ENCODE measurements at places on chromosomes 5 and 9.

DNA sequence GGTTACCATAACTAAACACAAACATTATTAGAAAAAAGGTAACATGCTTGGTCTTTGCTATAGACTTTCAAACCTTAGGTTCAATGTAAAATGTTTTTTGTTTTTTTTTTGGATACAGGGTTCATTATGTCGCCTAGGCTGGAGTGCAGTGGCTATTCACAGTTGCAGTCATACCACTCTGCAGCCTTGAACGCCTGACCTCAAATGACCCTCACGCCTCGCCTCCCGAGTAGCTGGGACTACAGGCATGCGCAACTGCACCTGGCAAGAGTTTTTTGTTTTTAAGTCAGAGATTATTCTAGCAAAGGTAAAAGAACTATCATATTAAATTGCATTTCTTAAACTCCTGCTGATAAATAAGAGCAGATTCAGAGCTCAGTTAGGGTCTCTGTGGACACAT lies 55.1 kb upstream of the NR5A1 start:
- no peak for DNase-seq

DNA sequence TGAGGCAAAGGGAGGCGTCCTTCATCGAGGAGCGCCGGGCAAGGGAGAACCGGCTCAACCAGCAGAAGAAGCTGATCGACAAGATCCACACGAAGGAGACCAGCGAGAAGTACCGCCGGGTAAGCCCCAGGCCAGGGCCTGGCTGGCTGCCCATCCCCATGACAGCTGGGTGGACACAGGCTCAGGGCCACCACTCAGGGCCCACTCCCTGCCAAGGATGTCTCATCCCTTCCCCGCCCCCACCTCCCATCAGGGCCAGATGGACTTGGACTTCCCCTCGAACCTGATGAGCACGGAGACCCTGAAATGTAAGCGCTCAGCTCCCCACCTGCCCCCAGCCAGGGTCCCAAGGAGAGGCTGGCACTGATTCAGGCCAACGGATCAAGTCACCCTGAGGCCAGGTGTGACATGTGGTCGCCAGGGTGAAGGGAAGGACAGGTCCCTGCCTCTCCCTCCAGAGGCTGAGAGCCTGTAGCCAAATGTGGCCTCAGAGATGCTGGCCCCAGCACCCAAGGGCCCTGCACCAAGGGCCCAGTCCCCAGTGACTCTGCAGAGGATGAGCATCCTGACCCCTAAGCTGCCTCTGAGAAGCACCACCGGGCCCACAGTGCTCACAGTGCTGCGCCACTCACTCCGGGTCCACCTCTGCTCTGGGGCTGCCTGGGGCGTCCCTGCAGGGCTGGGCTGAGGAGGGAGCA lies 3.1 kb upstream of the RABL6 start:
- no peak for DNase-seq

- DNase-seq: no peak
Observed at GRCh38 chr5:39121315-39121714, 47.1 kb upstream of the RICTOR start.

DNA sequence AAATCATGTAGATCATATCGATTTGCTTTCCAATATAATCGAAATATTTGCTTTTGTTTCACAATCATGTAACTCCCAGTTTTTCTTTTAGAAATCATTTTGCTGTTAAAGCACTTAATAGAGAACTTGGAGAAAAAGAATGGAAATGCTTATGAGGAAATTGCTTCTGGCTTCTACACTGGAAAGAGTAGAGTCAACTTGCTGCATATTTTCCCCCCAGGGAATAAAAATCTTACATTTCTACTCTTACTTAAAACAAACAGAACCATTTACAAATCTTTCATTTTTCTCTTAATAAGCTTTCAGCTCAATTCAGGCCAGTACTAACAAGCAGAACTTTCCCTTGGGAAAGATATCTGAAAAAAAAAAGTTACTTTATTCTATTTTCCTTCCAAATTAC lies 312.0 kb downstream of the CHSY3 start:
- no peak for DNase-seq

DNA sequence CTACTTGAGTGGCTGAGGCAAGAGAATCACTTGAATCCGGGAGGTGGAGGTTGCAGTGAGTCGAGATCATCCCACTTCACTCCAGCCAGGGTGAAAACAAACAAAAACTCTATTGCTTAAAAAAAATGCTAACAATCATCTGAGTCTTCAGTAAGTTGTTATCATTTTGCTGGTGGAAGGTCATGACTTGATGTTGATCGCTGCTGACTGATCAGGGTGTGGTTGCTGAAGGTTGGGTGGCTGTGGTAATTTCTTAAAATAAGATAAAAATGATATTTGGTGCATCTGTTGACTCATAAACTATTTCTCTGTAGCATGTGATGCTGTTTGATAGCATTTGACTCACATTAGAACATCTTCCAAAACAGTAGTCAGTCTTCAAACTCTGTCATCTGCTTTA lies 349.4 kb upstream of the PAPPA start:
- DNase-seq: no peak

DNA sequence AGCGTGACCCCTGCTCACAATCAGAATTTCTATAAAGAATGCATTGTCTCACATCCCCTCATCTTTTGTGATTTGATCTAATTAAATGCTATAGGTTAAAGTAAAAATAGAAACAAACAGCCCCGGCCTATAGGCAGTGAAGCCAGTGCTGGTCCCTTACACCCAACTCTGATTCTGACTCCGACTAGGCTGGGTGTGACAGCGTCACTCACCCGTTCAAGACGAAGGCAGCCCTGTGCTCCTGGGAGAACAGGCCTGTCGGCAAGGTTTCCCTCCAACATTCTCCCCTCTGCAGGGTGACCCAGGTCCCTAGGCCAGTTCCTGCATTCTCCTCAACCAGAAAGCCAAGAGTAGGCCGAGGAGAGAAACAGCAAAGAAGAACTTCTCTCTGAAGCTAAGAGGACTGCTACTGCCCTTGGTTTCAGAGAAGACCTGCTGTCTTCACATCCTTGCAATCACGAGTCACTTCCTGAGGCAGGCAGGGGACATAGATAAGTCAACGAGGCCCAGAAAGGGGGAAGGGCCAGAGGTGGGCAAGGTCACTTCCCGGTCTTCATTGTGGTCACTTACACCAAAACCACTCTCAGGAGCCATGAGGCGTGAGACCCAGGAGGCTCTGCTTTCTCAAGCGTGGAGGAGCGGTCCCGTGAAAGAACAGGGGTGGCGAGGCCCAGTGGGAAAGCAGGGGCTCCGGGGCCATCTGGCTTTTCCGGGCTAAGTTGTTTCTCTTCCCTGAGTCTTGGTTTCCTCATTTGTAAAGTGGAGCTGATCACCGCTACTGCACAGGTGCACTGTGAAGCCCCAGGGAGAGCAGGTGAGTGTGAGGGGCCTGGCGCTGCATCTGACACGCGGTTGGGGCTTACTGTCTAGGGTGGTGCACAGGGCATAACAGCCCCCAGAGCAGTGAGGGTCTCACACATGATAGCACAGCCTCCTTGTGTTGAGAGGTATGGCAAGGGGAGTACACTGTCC lies 200.8 kb downstream of the CRB2 start:
- DNase-seq: no peak

DNA sequence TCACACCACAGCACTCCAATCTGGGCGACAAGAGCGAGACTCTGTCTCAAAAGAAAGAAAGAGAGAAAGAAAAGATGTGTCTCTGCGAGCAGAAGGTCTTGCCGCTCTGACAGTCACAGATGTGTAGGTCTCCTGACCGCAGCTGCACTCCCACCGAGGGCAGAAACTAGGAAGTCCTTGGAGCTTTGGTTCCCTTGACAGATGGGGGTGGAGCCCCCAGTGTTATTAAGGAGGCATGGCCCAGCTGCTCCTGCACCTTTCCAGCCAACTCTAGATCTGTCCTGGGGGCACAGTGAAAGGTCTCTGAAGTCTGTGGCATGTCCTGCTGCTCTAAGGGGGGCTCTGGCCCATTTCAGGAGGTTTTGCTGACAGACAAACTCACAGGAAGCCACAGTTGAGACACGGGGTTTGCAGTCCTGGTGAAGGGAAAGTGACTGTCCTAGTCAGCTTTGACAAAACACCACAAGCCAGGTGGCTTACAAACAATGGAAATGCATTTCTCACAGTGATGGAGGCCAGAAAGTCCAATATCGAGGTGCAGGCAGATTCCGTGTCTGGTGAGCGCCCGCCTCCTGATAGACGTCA lies 9.0 kb upstream of the DIPK1B start:
- DNase-seq: no peak

DNA sequence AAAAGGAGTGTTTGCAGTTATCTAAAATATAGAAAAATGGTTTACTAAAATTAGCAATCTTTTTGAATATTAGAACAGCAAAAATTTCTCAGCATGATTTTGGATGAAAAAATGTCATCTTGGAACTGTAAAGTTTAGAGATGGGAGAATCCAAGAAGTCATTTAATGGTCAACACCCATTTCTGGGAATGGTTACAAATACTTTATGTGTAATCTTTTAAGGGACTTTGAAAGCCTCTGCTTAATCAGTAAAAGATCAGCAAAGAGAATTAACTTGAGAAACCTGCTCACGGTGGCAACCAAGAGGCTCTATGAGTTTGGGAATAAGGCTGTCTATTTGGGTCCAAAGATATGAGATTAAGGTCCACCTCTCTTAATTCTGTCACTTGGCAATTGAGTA lies 13.0 kb downstream of the C1QTNF3 start:
- no peak for DNase-seq

DNA sequence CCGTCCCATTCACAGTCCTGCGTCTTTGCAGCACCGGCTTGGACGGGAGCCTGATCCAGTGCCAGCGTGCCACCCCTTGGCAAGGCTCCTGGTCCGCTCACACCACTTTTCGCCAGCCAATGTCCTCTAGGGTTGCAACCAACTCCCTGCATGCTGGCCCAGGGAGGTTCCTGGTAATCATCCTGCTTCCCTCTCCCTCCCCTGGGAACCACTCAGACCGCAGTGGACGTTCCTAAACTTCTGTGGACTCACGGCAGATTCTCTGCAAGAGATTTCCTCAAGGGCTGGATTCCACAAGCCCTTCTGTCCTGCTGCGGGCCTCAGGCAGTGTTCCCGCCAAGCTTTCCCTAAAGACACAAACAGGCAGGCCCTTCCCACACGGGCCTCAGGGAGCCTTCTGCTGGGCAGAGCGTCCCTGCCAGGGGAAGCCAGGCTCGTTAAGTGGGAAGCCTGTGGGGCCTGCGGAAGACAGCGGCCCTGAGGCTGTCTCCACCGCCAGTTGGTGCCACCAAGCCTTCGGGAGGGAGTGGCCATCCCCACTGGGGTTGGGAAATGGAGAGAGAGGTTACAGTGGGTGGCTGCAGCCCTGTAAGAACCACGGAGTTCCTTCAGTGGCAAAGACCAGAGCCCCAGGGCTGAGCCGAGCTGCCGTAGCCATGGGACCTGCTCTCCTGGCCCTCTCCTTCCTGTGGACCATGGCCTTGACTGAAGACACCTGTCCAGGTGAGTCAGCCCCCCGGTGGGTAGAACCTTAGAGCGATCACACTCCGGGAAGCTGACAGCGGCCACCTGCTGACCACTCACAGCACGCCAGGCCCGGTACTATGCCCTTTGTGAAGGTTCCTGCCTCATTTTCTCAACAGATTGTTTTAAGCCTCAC lies 16.4 kb upstream of the FCN2 start:
- no peak for DNase-seq

- no peak for DNase-seq
Observed at GRCh38 chr5:15933259-15934207, 246.1 kb downstream of the MARCHF11 start.

GRCh38 chr5:174723979-174724483 lies 351 bp upstream of the MSX2 start:
- DNase-seq: no peak

- DNase-seq: no peak
Observed at GRCh38 chr5:36939969-36940858, 63.6 kb downstream of the NIPBL start.

GRCh38 chr9:123642291-123643278 lies 286.6 kb downstream of the CRB2 start:
- no peak for DNase-seq

DNA sequence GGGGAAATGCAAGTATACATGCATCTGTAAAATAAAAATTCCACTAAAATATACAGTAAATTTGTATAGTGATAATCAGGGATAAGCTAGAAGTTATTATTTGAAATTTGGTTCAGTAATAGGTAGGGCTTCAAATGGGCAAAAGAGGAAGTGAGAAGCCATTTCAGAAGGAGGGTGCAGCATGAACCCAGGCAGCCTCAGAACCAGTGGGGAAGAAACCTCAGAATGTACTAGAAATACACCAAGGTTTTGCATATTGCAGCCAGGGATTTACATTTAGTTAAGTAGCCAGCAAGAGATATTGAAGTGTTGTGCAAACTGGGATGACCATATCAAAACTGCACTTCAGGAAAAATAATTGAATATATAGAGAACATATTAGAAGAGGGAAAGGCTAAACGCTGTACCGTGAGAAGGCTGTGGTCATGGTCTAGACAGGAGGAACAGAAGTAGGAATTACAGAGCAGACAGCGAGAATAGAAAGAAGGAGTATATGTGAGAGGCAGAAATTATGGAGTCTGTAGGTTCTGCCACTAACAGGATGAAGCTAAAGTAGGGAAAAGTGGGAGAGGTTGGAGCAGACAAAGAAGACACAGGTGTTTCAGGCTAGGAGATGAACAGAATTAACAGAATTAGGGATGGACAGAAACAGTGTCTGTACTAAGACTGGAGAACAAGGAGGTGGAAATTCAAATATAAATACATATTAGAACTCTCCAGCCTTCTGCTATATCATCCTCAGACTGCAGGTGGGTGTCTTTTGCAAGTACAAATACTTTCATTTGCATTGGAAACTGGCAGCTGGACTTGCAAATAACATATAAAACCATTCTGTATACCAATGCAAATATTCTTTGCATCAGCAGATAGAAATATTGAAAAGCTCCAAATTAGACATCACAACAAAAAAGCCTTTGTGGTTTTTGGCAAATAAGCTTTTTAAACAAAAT lies 335.6 kb downstream of the ZNF608 start:
- no peak for DNase-seq

DNA sequence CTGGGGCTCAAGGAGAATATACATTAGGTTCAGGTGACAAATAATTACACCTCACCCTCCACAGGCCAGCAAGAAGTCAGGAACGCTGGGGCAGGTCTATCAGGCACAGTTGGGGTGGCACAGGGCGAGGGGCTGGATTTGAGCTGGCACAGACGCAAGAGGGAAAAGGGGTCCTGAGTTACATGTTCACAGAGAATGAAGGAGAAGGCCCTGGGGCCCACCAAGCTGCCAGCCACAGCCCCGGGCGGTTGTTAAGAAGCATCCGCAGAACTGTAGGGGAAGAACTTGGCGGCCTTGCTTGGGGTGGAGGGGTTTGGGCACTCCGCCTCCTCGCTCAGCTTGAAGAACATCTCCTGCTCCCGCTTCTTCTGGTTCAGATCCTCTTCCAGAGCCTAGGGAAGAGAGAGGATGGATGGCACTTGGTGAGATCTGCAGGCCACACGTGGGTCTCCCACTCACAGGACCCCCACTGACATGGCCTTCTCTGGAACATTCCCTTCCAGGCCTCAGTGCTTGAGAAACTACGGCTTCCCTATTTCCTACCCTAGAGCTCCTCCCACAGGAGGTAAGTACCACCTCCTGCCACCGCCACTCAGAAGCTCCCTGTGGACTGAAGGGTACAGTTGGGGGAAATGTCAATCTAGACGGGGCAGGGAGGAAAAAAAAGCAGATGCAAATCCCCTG lies 38.3 kb upstream of the FBXW11 start:
- no peak for DNase-seq

Measured in stimulated activated CD4-positive, alpha-beta T cell treated with anti-CD3 and anti-CD28 coated beads, Interleukin-2, amount 100 ng/mL, for 24 hours (primary cell).